Upper lobe of right lung (tissue), 1 donor: ENCODE measurements at places on chromosomes 5 and 9.

DNA sequence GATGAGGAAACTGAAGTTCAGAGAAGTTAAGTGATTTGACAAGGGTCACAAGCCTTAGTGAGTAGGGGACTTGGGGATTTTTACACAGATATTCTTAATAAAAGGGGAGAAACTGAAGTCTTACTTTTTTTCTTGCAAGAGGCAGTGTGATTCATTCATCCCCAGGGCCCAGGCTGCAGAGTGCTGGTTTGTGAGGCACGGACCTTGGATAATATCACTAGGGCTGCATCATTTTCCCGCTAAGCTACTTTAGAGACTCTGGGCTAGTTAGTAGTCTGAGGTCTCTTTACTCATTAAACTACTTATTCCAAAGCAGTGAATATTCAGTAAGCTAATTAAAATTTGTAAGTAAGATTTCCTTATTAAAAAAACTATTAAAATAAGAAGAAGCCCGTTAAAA is 195.0 kb downstream of the PBX3 start:
- no peak for DNase-seq

DNA sequence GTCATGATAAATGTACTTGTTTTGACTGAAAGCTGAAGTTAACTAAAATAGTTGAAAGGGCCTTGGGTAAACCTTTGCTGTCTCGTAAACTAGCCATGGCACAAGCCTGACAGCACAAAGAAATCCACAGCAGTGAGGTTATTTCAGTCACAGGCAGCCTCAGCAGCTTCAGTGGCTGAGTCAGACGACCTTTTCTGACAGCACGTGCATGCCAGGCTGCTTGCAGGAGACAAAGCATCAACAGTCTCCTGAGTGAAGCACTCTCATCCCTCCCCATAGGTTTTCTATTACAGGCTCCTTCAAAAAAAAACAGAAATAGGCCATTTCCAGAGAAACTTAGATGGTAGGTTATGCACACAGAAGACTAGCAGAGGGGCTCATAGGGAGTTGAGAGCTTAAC is 34.6 kb downstream of the OXCT1 start:
- no peak for DNase-seq

DNA sequence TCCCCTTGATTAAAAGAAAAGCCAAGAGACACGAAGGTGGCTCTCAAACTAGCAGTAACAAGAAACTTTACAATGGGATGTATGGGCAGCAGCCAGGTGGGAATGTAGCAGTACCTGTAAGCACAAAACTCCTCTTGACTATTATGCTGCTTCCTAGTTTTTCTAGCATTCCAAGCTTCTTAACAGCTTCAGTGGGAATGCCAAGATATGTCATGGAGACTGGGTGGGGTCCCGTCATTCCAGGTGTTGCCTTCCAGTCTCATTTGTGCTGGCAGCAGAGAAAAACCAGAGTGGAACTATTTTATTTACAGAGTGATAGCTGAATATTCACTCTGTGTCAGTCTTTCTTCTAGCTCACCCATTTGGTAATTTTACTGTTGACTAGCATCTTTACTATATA is 236.6 kb downstream of the ARL15 start:
- no peak for DNase-seq

GRCh38 chr9:88852794-88853193 is 138.5 kb upstream of the S1PR3 start:
- DNase-seq: no peak

GRCh38 chr5:66143473-66144073 is 527 bp upstream of the SREK1 start:
- DNase-seq: no peak

DNA sequence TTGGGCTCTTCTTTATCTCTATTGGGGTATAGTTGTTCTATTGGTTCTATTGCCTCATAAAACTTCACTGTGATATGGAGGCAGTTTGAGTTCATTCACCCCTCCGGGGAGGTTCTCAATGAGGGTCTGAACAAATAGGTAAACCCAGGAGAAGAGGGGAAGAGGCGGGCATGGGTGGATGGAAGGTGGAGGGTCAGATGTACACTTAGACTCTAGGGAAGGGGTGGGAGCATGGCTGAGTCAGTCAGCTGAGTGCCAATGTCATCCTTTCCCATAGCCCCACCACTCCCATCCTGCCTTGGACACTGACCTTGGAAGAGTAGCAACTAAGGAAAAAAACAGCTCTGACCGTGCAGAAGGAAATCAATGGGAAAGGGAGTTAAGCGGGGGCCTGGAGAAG is 9.9 kb upstream of the FABP6 start:
- DNase-seq: no peak

DNA sequence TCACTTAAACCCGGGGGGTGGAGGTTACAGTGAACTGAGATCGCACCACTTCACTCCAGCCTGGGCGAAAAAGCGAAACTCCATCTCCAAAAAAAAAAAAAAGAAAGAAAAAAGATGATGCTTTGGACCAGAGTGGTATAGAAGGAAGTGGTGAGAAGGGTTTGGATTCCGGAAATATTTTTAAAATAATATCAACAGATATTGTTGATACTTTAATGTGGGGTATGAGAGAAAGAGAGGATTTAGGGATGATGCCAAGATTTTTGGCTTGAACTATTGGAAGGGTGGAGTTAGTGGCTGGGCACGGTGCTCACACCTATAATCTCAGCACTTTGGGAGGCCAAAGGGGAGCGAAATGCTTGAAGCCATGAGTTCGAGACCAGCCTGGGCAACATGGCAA is 49.6 kb upstream of the PLIN2 start:
- no peak for DNase-seq

DNA sequence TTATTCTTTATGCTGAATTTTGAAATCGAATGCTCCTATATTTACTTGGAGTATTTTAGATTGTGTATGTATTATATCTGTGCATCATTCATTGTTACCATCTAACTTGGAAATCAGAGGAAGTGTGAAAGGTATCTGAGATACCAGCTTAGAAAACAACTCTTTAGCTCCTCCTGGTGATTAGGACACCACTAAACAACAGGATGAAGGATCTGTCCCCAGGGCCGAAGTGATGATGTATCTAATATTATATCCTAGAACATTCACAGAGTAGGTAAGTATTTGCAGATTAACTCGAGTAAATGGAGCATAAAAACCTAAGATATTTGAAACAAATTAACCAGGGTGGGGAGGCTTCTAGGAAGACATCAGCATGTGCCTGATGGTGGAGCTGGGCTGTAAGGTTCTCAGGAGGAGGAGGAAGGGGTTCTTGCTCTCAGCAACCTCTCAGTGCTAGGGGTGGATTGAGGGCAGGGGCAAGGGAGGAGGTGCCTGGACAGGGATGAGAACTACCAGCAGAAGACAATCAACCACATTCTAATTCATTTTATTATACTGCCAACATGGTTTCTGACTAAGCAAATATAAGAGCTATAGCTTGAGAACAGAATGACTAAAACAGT is 2.6 kb upstream of the NFIL3 start:
- DNase-seq: no peak

DNA sequence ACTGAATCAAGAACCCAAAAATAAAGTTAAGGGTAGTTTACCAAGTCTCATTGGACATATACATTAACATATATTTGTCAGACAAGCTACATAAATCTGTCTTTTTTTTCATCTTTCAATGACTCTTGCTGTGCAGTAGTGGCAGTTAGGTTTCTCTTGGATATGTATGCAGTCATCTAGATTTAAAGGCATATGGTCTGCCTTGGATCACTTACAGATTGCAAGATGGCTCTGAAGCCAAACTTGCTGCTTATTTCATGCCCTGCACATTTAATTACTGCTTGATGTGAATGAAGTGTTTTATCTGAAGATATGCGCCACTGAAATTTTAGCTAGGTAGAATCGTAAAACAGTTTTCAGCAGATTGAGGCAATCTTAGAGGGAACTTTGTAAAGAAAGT is 18.6 kb upstream of the MAN2A1 start:
- no peak for DNase-seq

GRCh38 chr5:132496631-132497487 is 6.3 kb upstream of the IRF1 start:
- DNase-seq: peak; percentile 97

DNA sequence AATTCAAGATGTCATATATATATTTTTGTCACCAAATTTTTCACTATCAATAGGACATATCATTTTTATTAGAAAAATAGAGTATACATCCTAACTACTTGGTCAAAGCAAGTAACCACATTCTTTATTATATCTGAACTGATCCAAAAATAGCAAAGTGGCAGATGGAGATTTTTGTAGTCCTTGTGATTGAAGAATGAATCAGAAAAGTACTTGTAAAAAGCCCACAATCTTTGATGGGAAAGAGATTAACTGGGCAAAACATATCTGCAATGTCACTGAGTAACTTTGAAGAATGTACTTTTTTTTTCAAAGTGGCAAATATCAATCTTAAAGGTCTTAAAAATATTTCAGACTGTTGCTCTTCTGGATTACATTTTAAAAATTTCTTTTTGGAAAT is 1040.6 kb upstream of the SEMA6A start:
- DNase-seq: no peak

DNA sequence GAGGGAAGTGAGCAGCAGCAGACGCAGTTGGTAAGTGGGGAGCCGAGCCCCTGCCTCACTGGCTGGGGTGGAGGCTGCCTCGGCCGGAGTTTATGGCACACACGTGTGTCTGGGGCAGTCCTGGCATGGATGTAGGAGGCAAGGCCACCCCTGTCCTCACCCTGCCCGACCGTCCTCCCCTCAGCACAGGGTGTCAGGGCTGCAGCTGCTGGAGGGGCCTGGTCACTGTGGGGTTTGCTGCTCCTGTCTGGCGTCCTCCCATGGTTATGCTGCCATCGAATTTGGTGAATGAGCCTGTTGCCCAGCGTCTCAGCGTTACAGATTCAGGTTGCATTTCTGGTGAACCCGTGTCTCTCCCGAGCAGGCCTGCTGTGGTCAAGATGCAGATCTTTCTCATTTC is 32.4 kb downstream of the CEP72 start:
- peak; percentile 51 for DNase-seq

DNA sequence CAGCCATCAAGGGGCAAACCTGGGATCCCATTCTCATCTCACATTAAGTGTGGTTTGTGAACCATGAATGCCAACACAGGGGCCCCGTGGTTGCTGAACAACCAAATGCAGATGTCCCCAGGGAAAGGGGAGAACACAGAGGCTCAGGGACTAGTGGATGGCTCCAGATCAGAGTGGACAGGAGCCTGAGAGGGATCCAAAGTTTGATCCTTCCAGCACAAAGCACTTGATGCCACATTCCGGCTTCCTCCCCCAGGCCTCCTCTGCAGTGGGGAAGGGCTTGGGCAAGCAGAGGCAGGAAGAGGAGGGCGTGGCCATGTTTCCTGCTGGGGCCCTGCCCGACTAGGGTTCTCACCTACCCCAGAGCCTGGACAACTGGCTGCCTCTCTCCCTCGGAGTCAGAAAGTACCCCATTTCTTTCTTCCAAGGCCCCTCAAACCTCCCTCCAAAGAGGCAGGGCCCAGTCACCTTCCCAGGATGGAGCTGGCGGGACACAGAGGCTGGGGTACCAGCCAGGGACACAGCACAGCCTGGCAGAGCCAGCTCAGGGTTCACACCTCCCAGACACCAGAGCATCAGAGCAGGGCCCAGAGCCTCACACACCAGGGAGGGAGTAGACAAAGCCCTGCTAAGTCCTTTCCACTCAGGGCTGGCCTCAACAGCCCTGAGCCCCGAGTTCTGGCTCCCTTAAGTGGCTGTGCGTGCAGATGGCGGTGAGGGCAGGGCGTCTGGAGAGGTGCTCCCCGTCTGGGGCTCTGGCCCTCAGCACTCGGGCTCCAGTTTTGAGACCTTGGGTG is 4.3 kb upstream of the RNF44 start:
- DNase-seq: peak; percentile 85

- DNase-seq: no peak
Measured at GRCh38 chr9:135088979-135089847, 1.7 kb downstream of the OLFM1 start.

DNA sequence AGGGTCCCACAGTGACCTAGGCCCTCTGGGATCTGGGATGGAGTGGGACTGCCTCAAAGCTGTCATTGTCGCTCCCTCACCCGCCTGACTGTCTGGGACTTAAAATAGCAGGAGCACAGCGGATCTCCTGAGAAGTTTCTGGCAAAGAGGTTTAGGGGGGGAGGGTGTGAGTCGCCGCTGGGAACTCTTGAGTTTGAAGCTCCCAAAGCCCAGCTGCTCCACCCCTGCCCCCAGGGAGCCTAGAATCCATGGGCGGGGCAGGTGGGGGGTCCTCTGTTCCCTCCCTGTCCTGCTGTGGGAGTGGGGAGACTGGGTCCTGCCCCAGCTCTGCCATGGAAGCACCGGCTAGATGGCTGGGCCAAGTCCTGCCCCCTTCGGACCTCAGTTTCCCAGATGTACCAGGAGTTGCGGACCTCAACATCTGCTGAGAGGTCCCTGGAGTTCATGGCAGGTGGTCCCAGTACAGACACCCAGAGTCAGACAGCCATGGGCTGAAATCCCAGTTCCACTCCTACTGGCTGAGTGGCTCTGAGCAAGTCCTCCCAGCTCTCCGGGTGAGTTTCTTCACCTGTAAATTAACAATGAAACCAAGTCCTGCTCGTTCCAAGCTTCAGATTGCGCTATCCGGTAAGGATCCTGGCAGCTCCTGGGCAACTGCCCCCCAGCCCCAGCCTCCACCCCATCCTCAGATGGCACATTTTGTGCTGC is 985 bp upstream of the WDR38 start:
- no peak for DNase-seq
